ENCODE measurements at places on chromosomes 13 and 19.

- no peak overlapping the region for H3K27ac ChIP-seq
- H3K4me1 ChIP-seq, result no peaks in the 10 kb centered on the region
- H3K36me3 ChIP-seq, result no peaks in the 10 kb centered on the region
- no peak overlapping the region for H3K4me3 ChIP-seq
Measured at GRCh38 chr13:76921516-76921915, 26.8 kb upstream of the ACOD1 start.

DNA sequence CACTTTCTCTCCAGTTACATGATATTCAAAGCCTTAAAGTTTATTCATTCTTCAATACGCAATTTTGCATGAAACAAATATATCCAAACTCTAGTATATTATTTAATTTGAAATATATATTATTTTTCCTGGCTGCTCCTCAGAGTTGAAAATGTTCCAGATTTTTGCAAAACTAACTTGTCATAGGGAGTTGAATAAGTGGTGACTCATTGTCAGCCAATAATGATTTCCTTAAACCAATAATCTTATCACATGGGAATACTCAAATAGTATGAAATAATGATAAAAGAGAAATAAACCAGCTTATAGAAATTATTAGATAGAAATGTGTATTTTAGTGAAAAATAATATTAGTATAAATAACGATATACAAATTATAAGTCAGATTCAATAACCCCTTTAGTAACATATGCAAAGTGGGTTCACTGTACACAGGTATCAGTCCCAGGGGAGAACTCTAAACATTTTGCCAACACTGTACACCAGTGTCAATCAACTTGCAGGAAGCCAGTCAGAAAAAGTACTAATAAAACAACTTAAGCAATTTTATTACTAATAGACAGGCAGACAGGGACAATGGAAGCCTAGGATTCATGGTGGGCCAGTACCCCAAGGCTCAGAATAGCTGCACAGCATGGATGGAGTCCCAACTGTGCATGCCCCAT, 222.6 kb upstream of the KLHL1 start:
- no peak for DNase-seq
- no peaks in the 10 kb centered on the region for H3K36me3 ChIP-seq
- H3K27ac ChIP-seq, result no peak overlapping the region
- H3K27me3 ChIP-seq, result no peaks in the 10 kb centered on the region

DNA sequence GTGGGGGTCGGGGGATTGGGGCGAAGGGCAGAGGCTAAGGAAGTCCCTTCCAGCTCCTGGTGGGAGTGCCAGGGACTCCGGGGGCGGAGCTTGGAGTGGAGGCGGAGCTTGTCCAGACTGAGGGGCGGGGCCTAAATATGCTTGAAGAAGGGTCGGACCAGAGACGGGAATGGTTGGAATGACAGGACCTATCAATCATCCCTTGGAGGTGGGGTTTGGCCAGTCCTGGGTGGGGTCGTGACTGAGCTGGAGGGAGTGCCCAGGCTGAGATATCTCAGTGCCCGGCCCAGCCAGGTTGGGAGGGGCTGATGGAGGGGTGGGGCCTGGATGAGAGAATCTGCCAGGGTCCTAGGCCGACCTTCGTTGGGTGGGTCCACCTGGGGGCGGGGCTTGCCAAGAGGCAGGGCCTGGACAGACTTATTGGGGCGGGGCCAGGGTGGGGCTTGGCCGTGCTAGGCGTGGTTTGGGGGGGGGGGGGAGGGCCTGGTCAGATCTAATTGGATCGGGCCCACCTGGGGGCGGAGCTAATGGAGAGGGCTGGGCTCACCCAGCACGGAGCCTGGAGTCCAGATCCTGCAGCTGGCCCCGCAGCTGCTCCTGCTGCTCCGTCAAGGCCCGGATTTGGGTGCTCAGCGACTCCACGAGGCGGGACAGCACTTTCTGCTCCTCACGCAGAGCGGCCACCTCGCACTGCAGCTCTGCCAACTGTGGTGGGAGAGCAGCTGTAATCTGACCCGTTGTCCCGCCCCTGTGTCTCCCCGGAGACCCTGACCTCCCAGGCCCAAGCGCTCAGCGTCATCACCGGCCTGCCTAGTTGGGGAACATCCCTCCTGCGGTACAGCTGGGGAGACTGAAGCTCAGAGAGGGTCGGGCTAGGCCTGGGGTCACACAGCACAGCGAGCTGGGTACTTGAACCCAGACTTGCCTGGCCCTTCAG, 2.6 kb upstream of the WIZ start:
- H3K27ac ChIP-seq, result peak overlapping the region; percentile 23
- H3K4me1 ChIP-seq, result peaks cover 12% of the 10 kb centered on the region
- no peak overlapping the region for H3K4me3 ChIP-seq

- no peak for DNase-seq
- H3K4me3 ChIP-seq, result no peak overlapping the region
- no peaks in the 10 kb centered on the region for H3K36me3 ChIP-seq
- no peaks in the 10 kb centered on the region for H3K27me3 ChIP-seq
Measured at GRCh38 chr19:45575216-45575615, 9.4 kb downstream of the OPA3 start.

DNA sequence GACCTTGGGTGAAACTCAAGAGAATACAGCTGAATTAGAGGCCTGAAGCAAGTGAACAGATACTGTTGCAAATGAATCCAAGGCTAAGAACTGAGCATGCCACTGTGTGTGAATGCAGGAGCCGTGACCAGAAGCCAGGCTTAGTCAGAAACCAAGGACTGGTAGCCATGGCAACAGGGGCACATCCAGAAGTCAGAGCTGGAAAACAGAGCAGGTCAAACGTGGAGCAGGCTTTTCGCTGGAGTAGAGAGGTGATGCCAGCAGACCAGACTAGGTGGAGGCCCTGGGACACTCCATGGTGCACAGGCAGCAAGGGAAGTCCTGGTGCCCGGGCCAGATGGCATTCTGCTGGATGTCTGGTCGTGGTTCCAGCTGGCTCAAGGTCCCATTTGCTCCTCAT, 564.1 kb downstream of the PCDH9 start:
- no peak for DNase-seq
- H3K27ac ChIP-seq, result no peak overlapping the region
- H3K27me3 ChIP-seq, result no peaks in the 10 kb centered on the region
- H3K4me1 ChIP-seq, result no peaks in the 10 kb centered on the region
- no peaks in the 10 kb centered on the region for H3K36me3 ChIP-seq
- H3K4me3 ChIP-seq, result no peak overlapping the region

- H3K27ac ChIP-seq, result no peak overlapping the region
- no peak for DNase-seq
- no peak overlapping the region for H3K4me3 ChIP-seq
- peaks cover 81% of the 10 kb centered on the region for H3K36me3 ChIP-seq
- no peaks in the 10 kb centered on the region for H3K4me1 ChIP-seq
Measured at GRCh38 chr19:36222503-36222902, 7.6 kb downstream of the ZNF146 start.

DNA sequence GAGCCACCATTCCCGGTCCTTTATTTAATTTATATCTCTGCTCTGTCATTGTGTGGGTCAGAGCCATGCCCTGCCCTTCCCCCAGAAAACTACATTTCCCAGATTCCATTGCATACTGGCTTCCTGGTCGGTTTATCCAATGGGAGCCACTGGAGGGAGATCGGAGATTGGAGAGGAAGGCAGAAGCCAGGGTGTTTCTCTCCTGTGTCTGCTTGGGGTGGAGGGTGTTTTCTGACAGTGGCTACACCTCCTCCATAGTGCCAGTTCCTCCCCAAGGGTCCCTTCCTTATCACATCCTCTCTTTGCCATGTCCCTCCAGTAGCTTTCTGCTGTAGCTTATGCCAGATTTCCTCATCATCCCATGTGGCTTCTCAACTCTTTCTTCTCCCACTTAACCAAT, 19.0 kb downstream of the OLFM2 start:
- H3K4me3 ChIP-seq, result no peak overlapping the region
- peaks cover 19% of the 10 kb centered on the region for H3K4me1 ChIP-seq
- no peak for DNase-seq

- H3K4me1 ChIP-seq, result peaks cover 52% of the 10 kb centered on the region
- no peaks in the 10 kb centered on the region for H3K27me3 ChIP-seq
- peaks cover 3% of the 10 kb centered on the region for H3K36me3 ChIP-seq
- peak overlapping the region; percentile 85 for H3K4me3 ChIP-seq
Measured at GRCh38 chr19:40718774-40719391, 2.0 kb downstream of the ITPKC start.

GRCh38 chr13:51154029-51154555, 43.0 kb upstream of the C13orf42 start:
- no peak overlapping the region for H3K27ac ChIP-seq
- H3K27me3 ChIP-seq, result peaks cover 3% of the 10 kb centered on the region
- no peaks in the 10 kb centered on the region for H3K36me3 ChIP-seq

DNA sequence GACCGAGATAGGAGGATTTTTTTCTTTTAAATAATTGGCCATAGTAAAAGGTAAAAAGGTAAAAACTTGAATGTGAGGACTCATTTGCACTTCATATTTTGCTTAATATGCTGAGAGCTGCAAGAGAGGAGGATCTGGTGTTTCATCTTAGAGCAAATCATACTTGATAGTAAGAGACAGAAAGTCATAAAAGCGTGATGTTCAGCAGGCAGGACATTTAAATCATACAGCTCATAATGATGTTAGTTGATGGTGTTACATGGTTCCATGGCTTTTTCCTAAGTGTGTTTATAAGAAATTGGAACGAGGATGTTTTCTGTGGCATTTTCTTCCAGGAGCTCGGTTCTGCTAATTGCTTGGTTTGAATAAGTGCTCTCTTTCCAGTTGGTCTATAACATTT, 16.3 kb downstream of the ATP11A start:
- peaks cover 6% of the 10 kb centered on the region for H3K4me1 ChIP-seq
- H3K27ac ChIP-seq, result no peak overlapping the region
- no peak overlapping the region for H3K4me3 ChIP-seq
- no peak for DNase-seq
- H3K27me3 ChIP-seq, result no peaks in the 10 kb centered on the region

DNA sequence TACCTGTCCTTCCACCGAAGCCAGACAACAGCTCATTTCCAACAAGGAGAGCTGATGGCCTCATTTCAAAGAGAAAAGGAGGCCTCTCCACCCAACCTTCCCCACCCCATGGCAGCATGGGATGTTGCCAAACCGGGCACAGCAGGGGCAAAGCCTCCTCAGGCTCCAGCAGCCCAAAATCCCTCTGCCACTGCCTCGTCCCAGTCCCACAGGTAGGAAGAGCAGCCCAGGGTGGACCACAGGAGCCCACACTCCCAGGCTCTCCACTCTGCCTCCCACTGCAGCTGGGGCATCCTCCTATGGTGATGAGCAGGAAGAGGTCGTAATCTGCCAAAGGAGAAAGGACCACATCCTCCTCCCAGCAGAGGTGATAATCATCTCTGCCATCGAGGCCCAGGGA, 50.9 kb downstream of the PEPD start:
- H3K4me3 ChIP-seq, result no peak overlapping the region
- no peaks in the 10 kb centered on the region for H3K36me3 ChIP-seq
- H3K27me3 ChIP-seq, result no peaks in the 10 kb centered on the region
- no peak overlapping the region for H3K27ac ChIP-seq

GRCh38 chr13:42277618-42278276, 5.8 kb downstream of the AKAP11 start:
- peak overlapping the region; percentile 89 for H3K4me3 ChIP-seq
- H3K27me3 ChIP-seq, result no peaks in the 10 kb centered on the region
- DNase-seq, result no peak
- peaks cover 78% of the 10 kb centered on the region for H3K4me1 ChIP-seq
- peak overlapping the region; percentile 98 for H3K27ac ChIP-seq

- peak; percentile 64 for DNase-seq
- H3K4me1 ChIP-seq, result peaks cover 50% of the 10 kb centered on the region
- peak overlapping the region; percentile 97 for H3K27ac ChIP-seq
- peaks cover 21% of the 10 kb centered on the region for H3K36me3 ChIP-seq
- H3K4me3 ChIP-seq, result peak overlapping the region; percentile 91
Measured at GRCh38 chr13:51451467-51452360, 1.1 kb downstream of the INTS6 start.

DNA sequence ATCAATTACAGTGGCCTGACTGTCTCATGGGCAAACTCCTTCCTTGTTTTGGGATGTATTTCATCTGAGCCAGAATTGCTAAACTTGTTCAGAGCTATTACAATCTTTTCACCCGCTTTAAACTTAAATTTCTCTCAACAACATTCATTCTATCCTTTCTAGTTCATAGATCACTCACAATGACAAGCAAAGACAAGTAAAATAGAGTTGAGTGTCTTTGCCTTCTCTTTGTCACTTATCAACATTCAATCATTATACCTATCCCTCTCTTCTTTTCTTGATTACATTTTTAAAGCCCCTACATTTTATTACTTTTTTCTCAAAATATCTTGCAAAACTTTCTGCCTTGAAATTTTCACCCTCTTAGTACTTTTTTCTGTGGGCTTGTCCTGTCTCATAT, 1113.1 kb downstream of the PCDH17 start:
- H3K4me1 ChIP-seq, result no peaks in the 10 kb centered on the region
- no peak overlapping the region for H3K4me3 ChIP-seq
- no peaks in the 10 kb centered on the region for H3K27me3 ChIP-seq
- DNase-seq, result no peak
- H3K36me3 ChIP-seq, result no peaks in the 10 kb centered on the region

- no peaks in the 10 kb centered on the region for H3K36me3 ChIP-seq
- H3K27me3 ChIP-seq, result no peaks in the 10 kb centered on the region
- no peak overlapping the region for H3K27ac ChIP-seq
- DNase-seq, result no peak
Measured at GRCh38 chr13:76717092-76717491, 169.1 kb downstream of the KCTD12 start.

- no peaks in the 10 kb centered on the region for H3K4me1 ChIP-seq
- H3K4me3 ChIP-seq, result no peak overlapping the region
- no peak for DNase-seq
- H3K27ac ChIP-seq, result no peak overlapping the region
- peaks cover 27% of the 10 kb centered on the region for H3K27me3 ChIP-seq
Measured at GRCh38 chr19:1773184-1773583, 19.9 kb downstream of the ONECUT3 start.

DNA sequence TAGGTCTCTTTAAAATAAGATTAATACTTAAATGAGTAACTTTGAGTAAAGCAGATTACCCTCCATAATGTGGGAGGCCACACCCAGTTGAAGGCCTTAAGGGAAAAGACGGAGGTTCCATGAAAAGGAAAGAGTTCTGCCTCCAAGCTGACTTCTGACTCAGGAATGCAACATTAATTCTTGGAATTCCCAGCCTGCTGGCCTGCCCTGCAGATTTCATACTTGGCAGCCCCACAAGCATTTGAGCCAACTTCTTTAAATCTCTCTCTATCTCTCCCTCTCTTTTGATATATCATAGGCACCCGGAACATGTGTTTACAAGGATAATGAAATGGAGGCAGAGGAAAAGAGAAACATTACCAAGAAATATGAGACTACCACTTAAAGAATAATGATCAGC, 902.3 kb upstream of the MIR17HG start:
- DNase-seq, result no peak
- no peak overlapping the region for H3K4me3 ChIP-seq
- no peaks in the 10 kb centered on the region for H3K36me3 ChIP-seq
- no peaks in the 10 kb centered on the region for H3K4me1 ChIP-seq

DNA sequence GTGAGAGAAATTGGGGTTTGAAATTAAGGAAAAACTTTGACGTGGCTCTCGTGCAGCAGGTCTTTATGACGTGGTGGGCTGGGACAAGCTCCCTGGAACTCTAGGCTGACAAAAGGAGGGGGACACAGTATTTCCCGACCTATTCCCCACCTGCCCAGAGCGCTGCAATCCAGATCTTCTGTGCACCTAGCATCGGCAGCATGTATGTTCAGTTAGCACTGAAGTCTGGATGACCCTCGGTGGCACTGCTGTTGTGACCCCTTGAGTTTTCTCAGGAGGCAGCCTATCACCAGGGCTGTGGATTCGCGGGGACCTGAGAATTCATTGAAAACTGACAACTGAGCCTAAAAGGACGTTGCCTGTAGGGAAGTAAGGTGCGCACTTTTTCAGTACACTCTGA, 9.1 kb upstream of the ZNF536 start:
- H3K4me3 ChIP-seq, result no peak overlapping the region
- H3K36me3 ChIP-seq, result no peaks in the 10 kb centered on the region
- H3K4me1 ChIP-seq, result no peaks in the 10 kb centered on the region
- no peaks in the 10 kb centered on the region for H3K27me3 ChIP-seq

All from CD4-positive, CD25-positive, alpha-beta regulatory T cell (primary cell).